ENCODE measurements at places on chromosomes 6 and 20.

DNA sequence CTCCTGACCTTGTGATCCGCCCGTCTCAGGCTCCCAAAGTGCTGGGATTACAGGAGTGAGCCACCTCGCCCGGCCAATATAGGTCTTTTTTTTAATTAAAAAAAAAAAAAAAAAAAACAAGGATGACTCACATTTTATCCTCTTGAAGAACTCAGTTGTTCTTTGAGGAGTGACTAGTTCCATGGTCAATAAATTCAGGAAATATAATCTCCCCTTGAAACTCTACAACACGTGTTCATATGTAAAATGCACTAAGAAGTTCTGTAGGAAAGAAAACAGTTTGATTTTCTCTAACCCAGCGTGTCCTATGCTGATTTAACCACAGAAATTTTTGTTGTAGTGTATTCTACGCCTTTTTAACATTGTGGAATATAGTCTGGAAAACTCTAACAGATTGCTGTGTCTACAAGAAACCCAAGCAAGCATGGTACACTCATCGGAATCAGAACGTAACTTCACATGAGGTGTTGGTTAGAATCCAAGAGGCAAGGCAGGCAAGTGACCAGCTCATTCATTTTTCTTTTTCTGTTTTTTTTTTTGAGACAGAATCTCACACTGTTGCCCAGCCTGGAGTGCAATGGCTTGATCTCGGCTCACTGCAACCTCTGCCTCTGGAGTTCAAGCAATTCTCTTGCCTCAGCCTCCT lies 79.0 kb upstream of the ZNF217 start:
- DNase-seq = no peak

DNA sequence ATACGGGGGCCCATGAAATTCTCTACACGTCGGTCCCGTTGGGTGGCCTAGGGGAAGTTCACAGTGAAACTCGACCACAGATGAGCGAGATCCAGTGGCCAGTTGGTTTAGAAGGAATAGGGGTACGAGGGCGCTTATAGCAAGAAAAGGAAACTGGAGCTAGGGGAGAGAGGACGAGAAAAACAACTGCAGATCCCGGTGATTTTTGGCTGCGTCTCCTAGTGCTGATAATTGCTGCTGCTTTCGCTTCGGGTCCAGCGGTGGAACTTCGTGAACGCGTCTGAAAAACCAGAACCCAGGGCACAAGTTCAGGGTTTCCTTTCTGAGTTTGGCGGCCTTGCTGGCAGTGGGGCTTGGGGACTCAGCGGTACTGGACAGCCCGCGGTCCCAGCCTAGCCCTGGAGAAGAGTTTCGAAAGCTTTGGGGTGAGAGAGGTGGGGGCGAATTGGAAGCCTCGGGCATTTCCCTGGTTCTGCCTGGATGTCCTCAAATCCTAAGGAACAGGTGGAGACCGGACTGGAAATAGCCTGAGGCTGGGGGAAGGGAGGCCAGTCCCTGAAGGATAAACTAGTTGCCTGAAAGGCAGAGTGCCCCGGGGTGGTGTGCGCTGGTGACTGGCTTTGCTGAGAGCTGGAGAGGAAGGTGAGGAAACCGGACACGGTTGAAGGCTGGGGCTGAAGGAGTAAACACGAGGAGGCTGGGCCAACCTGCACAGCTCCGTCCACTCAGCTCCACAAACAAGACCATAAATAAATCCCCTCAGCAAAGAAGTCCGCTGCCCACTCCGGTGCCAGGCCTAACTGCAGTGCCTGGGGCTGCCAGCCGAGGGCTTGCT lies 793 bp downstream of the GMPR start:
- peak; percentile 50 for DNase-seq

GRCh38 chr6:125853168-125853567 lies 62.4 kb downstream of the NCOA7 start:
- DNase-seq = no peak

DNA sequence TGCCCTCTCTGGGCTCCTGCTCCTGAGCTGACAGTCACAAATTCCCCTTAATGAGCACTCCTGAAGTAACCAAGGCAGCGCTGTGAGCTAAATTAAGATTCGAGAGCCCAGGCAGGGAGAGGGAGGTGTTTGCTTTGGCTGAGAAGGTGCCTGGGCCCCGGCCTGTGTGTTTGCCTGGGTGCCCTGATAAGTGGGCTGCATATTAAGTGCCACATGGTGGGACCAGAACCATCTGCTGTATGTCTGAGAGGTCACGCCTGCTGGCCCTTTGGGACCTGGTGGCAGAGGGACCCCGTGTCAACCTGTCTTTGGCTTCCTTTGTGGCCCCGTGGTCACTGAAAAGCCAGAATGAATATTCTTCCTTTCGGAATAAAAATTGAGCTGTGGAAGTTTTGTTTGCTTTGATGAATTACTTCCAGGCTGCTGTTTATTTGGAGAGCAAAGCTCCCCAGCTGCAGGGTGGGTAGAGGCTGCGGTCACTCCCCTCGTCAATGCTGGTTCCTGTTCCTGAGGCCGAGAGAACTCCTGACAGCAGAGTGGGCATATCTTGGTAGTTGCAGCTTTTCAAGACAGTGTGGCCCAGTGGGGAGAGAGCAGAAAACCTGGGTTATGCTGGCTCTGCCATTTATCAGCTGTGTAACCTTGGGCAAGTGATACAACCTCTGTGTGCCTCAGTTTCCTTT lies 17.5 kb upstream of the KCNK16 start:
- peak; percentile 70 for DNase-seq

DNA sequence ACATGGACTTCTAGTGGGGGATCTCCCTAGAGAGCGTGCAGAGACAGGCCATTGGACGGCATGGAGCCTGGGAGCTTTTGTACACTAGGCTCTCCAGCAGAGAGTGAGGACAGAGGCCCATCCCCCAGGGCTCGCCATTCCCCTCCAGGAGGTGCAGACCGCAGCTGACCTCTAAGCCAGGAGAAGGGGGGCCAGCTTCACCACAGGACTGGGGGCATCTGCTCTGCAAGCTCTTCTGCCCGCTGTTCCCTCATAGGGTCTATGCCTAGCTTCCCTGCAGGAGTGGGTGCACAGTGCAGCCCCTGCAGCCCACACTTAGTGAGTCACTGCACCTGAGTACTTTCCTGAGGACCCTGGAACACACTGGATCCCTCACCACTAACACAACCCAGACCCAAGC lies 94.4 kb downstream of the FHL5 start:
- DNase-seq = no peak

DNA sequence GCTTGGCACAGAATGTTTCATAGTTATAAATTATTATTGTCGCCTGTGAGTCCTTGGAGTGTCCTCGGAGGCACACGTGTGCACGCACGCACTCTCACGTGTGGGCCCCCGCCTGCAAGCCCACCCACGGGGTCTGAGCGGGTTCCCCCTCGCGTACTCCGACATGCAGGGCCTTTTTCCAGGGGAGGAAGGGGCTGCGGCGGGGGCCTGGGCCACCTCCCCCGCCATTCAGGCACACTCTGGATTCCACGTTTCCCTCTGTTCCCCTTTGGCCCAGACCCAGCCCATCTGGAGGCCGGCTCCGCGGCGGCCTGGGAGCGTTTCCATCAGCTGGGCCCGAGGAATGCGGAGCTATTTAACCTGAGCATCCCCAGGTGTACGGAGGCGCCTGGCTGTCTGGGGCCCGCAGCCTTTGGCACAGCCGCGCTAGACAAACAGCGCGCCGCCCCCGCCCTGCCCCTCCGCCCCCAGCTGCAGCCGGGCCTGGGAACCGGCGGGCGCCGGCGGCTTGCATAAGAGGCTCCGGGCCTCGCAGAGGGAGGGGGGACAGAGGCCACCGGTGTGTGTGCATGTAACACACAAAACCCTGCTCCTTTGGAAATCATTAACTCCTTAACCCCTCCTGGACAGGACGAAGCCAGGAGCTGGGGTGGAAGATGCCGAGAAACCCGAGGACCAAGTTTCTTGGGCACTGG lies 3.3 kb downstream of the ID1 start:
- DNase-seq = peak; percentile 97

- no peak for DNase-seq
Observed at GRCh38 chr6:89082486-89082891, 1.9 kb downstream of the PNRC1 start.

- DNase-seq = no peak
Observed at GRCh38 chr20:50721881-50722281, 9.5 kb upstream of the PARD6B start.

DNA sequence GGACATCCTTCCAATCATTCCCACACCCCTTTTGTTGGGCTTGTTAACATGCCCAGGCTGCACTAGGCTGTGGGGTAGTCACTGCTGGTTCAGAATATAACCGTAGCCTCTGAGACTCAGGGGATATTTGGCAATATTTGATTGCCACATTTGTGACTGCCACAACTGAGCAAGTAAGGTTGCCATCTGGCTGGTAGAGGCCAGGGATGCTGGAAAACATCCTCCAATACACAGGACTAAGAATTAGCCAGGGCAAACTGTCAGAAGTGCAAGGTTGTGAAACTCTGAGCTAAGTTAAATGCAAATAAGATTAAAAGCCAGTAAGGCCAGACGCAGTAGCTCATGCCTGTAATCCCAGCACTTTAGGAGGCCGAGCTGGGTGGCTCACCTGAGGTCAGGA lies 112.0 kb downstream of the ZMYND8 start:
- no peak for DNase-seq

DNA sequence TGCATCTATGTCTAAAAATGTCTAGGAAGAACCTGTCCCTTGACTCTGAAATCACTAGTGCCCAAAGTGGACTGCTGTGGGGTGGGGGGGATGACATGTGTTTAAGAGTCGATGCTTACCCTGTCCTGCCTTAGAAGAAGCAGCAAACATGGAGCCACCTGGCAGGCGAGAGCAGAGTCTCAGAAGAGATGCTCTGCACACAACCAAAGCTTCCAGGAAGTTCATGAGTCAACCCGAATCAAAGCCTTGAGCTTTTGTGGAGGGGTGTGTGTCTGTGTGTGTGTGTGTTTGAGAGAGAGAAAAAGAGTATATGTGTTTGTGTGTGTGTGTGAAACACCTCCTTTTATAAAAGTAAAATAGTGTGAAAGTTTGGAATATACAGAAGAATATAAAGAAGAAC lies 269.9 kb downstream of the ALDH8A1 start:
- DNase-seq = no peak

DNA sequence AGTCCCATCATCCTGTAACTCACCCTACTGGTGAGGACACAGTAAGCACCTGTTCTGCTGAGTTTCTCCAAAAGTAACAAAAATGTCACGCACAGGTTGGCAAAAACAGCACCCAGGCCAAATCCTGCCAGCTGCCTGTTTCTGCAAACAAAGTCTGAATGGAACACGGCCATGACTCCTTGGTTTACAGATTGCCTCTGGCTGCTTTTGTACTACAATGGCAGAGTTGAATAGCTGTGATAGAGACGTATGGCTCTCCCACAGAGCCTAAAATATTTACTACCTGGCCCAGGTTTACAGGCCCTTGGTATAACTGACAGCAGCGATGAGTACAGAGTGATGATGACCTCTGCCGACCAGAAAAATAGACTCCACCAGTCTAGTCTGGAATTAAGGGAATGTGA lies 52.6 kb downstream of the CNKSR3 start:
- DNase-seq = peak; percentile 72

- DNase-seq = no peak
Observed at GRCh38 chr6:142332393-142333098, 30.7 kb downstream of the ADGRG6 start.

Measured in COR-L47 (cell line).